Mammary microvascular endothelial cell (primary cell): ENCODE measurements at places on chromosomes 16 and 17. TPM values are rescaled to one million over a fixed set of nuclear protein-coding genes. Genes with fewer than 3 reads are reported as not detected.

Gene CIAO2B
- total RNA-seq, result 105 and 128 TPM in 2 replicates

Gene TUBB3
- total RNA-seq, result 202 and 210 TPM in 2 replicates

Gene PPM1E
- total RNA-seq, result not detected in 2 replicates

Gene LITAFD
- not detected in 2 replicates for total RNA-seq

Gene ZNF18
- total RNA-seq, result 4.7 and 4.9 TPM in 2 replicates

Gene HSD3B7
- total RNA-seq, result 16.7 and 17.7 TPM in 2 replicates

Gene HSF4
- 0.40 and 2.0 TPM in 2 replicates for total RNA-seq

Gene KRTAP16-1
- total RNA-seq, result not detected in 2 replicates

Gene NKD1
- total RNA-seq, result under 0.01 TPM in 1 of 2 replicates, not detected in the other

Gene PRSS36
- 0.25 TPM in 1 of 2 replicates, not detected in the other for total RNA-seq

Gene TMEM114
- total RNA-seq, result not detected in 2 replicates

Gene TEKT5
- total RNA-seq, result not detected in 2 replicates

Gene OR3A3
- total RNA-seq, result not detected in 2 replicates

Gene COG1
- 19.1 and 19.3 TPM in 2 replicates for total RNA-seq

Gene TCAP
- total RNA-seq, result 0.15 TPM in 1 of 2 replicates, not detected in the other

Gene PMFBP1
- total RNA-seq, result 0.93 TPM in 1 of 2 replicates, not detected in the other

Gene GP1BA
- 0.05 TPM in 1 of 2 replicates, not detected in the other for total RNA-seq

Gene NHLRC4
- 0.59 and 0.67 TPM in 2 replicates for total RNA-seq

Gene CTRB1
- not detected in 2 replicates for total RNA-seq

Gene PDILT
- not detected in 2 replicates for total RNA-seq

Gene FAM20A
- total RNA-seq, result not detected in 2 replicates

Gene ODAD4
- total RNA-seq, result not detected in 2 replicates

Gene CRHR1
- not detected in 2 replicates for total RNA-seq

Gene NRN1L
- 0.69 TPM in 1 of 2 replicates, not detected in the other for total RNA-seq

Gene PPY
- total RNA-seq, result not detected in 2 replicates
